Heart right ventricle (tissue), 16 donors: ENCODE measurements at places on chromosomes 7 and 10.

DNA sequence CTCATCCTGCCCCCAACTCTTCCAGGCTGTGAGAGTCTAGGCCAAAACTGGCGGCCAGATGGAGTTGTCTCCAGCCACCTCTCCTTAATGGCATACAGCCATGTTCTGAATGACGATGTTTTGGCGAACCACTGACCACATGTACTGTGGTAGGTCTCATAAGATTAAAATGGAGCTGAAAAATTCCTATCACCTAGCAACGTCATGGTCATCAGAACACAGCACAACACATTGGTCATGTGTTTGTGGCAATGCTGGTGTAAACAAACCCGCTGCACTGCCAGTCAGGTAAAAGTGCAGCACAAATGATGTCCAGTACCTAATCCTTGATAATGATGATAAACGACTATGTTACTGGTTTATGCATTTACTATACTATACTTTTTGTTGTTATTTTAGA lies 290.0 kb upstream of the MKI67 start:
- no peak for DNase-seq

GRCh38 chr7:132328047-132328620 lies 248.1 kb downstream of the PLXNA4 start:
- peak; percentile 17 for DNase-seq

DNA sequence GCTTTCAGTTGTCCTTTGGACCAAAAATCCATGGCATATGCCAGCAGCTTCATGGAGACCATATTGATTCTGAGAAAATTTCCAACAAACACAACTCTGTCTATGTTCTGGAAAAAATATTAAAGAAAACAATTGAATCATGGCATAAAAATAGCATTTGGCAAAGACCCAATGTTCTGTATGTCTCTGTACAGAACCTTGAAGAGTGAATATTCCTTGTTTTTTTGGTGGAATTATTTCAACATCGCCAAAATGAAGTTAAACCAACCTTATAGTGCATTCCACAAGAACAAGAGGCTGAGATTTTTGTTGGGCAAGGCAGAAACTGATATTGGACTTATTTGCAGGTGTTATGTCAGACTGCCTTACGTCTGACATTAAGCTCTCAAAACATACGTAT lies 53.3 kb upstream of the SLC16A12 start:
- no peak for DNase-seq

- DNase-seq = no peak
These were observed 173.9 kb downstream of the ELFN1 start for GRCh38 chr7:1843921-1844335.

GRCh38 chr10:22321156-22321923 lies 441 bp downstream of the BMI1 start:
- DNase-seq = peak; percentile 77

DNA sequence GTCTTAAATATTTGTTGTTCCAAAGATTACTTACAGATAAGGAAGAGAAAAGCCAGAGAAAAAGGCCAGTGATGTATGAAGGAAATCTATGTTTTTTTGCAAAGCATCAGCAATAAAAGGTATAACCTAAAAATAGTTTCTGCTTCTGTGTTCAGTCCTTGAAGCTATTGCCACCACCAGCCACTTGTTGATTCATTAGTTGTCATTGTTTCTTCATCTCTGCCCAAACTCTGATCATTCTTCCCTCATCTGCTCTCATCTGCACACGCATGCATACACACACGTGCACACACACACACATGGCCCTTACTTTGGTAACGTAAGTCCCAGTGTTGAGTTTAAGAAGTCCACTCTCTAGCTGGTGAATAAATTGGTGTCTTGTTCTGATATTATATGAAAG lies 540.7 kb downstream of the GATA3 start:
- DNase-seq = no peak

DNA sequence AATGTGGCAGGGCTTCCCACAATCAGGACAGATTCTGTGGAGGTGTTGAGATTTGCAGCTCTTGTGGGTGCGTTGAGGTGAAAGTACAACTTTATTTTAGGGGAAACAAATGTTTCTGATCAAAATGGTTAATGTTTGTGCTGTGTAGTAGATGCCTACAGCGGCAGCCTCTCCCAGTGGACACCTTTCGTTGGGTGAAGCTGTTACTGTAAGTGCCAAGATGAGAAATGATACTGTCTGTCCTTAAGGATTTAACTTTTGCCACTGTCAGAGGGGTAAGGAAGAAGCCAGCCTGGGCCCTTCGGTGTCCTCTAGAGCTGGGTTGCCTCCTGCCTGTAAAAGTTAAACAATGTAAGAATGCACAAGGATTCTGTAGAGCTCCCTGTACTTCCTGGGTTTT lies 27.9 kb downstream of the DOCK1 start:
- DNase-seq = no peak

DNA sequence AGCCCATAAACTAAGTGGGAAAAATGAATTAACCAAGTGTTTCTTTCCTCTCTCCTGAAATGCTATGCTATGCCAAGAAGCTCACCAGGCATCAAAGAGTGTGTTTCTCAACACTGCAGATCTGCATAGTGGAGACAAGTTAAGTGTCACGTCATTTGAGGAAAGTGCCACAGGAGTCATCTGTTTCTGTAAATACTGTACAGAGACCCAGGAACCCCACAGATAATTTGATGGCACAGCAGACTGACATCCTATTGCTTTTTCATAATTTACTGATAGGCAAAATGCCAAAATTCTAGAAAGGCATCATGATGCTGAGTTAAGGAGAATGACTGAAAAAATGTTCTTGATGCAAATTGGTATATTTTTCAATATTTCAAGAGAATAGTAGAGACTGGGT lies 124.3 kb downstream of the NRCAM start:
- no peak for DNase-seq

- DNase-seq = no peak
These were observed 24.8 kb downstream of the OR9A2 start for GRCh38 chr7:143002106-143002505.

GRCh38 chr10:87973635-87974034 lies 110.2 kb downstream of the PTEN start:
- DNase-seq = no peak
